ENCODE measurements at places on chromosomes 5 and 9. TPM values are rescaled to one million over a fixed set of nuclear protein-coding genes. Genes with fewer than 3 reads are reported as not detected.

DNA sequence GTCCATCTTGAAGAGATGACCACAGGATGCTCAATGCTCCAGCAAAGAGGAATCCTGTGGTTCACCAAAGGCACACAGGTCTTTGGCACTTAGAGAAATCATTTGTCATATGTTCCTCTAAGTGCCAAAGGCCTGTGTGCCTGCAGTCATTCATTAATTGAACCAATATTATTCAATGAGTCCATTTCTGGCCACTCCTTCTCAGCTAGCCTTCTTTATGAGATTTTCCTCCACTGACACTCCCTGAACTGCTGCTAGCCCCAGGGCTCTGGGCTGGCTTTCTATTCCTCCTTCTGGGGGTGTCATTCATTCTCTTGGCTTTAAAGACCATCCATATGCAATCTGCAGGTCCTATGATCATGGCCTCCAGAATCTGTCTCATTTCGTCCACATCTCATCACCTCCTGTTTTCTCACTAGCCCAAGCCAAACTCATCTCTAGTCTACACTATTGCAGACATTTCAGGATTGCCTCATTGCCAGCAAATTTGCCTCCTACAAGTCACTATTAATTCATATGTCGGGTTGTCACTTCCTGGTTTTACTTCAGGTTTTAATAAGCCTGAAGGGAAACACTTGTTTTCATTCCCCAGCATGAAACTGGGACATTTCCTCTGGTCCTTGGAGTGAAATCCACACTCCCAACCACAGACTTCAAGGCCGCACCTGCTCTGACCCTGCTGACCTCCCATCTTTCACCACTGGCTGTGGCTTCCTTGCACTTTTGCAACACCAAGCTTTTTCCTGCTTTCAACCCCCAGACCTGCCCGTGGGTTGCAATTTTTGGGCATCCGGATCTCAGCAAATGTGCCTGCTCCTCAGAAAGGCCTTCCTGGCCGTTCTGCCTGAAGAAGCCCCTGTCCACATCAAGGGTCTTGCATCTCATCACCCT lies 35.1 kb downstream of the KCNIP1 start:
- no peak for DNase-seq

- DNase-seq, result no peak
These were observed 31.0 kb downstream of the CAMK4 start for GRCh38 chr5:111255169-111255568.

- DNase-seq, result no peak
These were observed 148.1 kb downstream of the KDM4C start for GRCh38 chr9:6905850-6906375.

CTSV gene
- total RNA-seq, result not detected

KCNN2 gene
- not detected for total RNA-seq

KIF4B gene
- not detected for total RNA-seq
